ENCODE measurements at places on chromosomes 7 and 10.
A peak's percentile ranks its signal among the peaks of the same experiment; 100 is the strongest.

GRCh38 chr7:74453322-74454011 is at the start of gene GTF2IRD1:
Gene GTF2IRD1 (plus strand): TSS chr7:74453906. CDS start chr7:74508081, 54,175 bp downstream.
- peak; percentile 41 for DNase-seq

- no peak for DNase-seq
Measured at GRCh38 chr10:110171032-110171431, 36.4 kb upstream of the MXI1 start.

GRCh38 chr10:34299105-34299611 is 515.9 kb downstream of the PARD3 start:
- DNase-seq, result no peak

GRCh38 chr10:117627561-117627960 is 85.0 kb downstream of the EMX2 start:
- no peak for DNase-seq

- DNase-seq, result no peak
Measured at GRCh38 chr7:45596665-45597095, 22.5 kb downstream of the ADCY1 start.

DNA sequence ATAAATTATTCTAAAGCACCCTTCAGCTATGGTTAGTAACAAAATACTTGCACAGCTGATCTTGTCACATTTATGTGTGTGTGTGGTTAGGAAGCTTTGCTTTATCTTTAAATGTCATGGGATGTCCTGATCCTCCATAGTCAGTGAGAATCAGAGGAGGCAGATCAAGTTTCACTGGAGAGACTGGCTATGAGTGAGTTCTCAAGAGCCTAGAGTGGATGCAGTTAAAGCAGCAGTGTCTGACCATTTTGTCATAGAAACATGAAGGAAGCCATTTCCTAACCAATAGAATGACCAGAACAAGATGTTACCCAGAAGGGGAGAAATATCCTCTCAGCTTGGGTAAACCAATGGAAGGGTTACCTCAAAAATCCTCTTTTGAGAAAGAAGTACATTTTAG is 207.2 kb upstream of the DKK1 start:
- DNase-seq, result no peak

GRCh38 chr7:4281231-4281993 is 400.7 kb upstream of the FOXK1 start:
- no peak for DNase-seq

- DNase-seq, result no peak
Measured at GRCh38 chr7:104979167-104979841, 34.7 kb upstream of the KMT2E start.

- no peak for DNase-seq
Measured at GRCh38 chr10:83283151-83283550, 856.2 kb upstream of the GHITM start.

DNA sequence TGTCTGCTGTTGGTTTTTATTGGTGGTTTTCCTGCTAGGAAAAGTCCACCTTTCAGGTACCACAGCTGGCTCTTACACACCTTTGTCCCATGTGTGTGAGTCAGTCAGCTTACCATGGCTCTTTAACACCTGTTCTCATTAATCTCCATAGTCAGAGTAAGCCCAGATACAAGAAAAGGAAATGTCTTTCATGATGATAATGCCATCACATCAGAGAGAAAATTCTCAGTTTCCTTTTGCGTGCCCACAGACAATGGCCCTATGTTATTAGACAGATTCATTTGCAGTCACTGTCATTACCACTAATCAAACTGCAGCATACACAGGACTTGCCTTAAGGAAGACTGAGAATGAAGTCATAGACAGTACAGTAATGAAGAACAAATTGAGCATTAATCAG is 1583.6 kb upstream of the LRRTM3 start:
- no peak for DNase-seq

DNA sequence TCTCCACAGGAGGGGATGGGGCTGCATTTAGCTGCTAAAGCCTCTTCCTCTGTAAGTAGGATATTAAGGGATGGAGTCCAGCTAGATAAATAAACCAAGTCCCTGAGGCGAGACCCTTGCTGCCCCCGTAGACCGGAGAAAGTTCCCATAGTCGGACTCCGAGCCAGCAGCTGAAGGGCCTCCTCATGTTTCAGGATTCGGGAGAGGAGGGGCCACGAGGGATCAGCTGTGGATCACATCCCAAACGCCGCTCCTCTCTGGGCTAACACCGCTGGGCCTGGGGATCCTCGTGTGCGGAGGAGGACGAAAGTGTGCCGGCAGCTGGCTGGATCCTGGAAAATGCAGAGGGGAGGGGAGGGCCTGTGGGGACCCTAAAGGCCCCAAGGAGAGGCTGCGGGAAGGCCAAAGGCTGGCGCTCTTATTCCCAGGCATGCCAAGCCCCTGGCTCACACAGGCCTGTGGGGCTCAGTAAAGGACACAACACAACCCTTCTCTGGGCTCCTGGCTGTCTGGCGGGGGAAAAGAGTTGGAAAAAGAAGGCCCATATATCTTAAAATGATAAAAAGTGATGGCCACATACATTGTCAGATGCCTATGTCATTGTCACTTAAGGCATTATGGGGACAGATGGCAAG is 82.5 kb upstream of the TMEM72 start:
- DNase-seq, result no peak

GRCh38 chr7:139086454-139086853 is 23.1 kb downstream of the ZC3HAV1 start:
- DNase-seq, result no peak

- no peak for DNase-seq
Measured at GRCh38 chr7:31529103-31529502, 15.2 kb downstream of the ITPRID1 start.

- no peak for DNase-seq
Measured at GRCh38 chr10:21529032-21529910, 3.8 kb upstream of the SKIDA1 start.

- no peak for DNase-seq
Measured at GRCh38 chr10:61804414-61804813, 97.1 kb upstream of the ARID5B start.

DNA sequence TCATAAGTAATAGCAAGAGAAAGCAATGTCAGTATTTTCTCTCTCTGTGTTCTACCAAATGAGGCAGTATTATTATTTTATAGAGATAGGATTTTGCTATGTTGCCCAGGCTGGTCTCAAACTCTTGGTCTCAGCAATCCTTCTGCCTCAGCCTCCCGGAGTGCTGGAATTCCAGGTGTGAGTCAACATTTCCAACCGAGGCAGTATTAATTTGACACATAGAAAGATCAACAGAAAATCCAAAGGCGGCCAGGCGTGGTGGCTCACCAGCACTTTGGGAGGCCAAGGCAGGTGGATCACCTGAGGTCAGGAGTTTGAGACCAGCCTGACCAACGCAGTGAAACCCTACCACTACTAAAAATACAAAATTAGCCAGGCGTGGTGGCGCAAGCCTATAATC is 71.8 kb downstream of the SMURF1 start:
- DNase-seq, result no peak

GRCh38 chr7:139753081-139753692 is 24.6 kb downstream of the HIPK2 start:
- no peak for DNase-seq

- no peak for DNase-seq
Measured at GRCh38 chr7:55314967-55315366, 50.2 kb upstream of the LANCL2 start.

DNA sequence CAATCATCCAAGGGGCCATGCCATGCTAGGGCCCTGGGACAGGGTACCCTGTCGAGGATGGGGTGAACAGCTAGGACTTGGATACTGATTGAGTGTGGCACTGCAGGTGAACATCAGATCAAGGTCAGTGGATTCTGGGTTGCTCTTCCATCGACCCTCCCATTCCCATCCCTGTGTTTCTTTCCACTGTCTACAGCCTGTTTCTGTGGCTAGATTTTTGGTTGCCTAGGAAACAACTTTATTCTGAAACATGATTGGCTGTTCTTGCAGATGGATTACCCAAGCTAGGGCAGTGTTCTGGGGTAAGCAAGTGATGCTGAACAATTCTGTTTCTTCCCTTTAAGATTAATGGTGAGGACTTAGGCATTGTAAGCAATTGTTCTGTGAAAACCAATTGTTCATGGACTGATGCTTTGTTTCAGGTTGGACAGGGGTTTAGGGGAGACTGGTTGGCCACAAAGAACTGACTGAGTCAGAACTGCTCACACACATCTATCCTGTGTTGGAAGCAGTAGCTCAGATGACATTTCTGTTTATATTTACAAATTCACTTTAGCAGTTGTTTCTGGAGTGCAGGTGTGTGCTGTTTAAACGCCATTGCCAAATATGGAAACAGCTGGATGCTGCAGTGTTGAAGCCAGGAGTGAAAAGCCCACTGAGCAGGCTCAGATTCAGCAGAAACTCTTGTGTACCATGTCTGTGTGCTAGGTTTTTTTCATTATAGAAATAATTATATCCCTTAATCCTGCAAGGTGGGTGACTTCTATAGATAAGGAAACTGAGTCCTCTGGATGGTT is 102.3 kb upstream of the BTBD16 start:
- DNase-seq, result no peak

GRCh38 chr10:10925667-10926066 is 92.0 kb upstream of the CELF2 start:
- DNase-seq, result no peak

GRCh38 chr7:130942211-130942964 is 208.4 kb upstream of the KLF14 start:
- no peak for DNase-seq

- no peak for DNase-seq
Measured at GRCh38 chr10:784403-785088, 95.1 kb upstream of the DIP2C start.

DNA sequence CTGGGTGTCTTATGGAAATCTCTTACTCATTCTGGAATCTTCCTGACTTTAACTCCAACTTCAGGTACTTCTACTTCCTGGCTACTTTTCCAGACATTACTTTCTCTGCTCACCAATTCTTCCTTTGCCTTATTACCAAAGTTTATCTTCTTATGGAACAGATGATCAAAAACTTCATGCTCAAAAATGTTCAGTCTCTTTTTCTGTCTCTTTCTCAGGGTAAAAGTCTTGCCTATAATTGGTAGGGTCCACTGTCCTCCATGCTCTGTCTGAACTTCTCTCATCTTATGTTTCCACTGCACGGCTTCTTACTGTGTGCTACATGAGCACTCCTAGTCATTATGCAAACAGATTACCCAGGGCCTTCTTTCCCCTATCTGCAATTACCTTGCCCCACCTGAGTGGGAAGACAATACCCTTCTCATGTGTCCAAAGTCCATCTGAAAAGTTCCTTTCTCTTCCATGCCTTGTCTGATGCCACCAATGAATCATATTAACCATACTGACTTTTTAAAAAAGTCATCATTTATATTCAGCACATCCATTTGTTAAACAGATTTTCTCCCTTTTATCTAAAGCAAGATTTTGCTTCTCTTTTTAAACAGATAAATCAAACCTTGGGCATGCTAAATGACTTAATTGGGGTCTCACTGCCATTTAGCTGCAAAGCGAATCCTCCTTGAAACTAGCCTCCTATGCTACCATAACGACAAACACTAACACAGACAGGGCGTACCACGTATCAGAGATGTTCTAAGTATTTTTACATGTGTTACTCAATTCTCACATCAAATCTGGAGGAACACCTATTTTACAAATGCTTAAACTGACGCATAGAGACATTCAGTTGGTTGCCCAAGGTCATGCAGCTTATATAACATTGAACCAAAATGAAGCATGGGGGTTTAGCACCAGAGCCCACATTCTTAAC is 48.8 kb downstream of the SEMA3C start:
- no peak for DNase-seq

DNA sequence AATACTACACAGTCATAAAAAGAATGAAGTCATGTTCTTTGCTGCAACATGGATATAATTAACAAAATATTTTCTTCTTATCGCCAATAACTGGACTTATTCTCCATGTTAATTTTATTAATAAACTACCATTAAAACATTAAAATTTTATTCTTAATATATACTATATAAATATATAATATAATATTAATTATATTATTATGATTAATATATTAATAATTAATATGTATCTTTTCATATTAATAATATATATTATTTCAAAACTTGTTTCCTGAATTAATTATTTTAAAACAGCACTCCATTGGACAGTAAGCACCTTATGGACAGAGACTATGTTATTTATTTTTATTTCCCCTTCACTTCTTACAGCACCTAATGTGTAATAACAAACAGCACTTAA is 182.8 kb downstream of the ARL4A start:
- no peak for DNase-seq

DNA sequence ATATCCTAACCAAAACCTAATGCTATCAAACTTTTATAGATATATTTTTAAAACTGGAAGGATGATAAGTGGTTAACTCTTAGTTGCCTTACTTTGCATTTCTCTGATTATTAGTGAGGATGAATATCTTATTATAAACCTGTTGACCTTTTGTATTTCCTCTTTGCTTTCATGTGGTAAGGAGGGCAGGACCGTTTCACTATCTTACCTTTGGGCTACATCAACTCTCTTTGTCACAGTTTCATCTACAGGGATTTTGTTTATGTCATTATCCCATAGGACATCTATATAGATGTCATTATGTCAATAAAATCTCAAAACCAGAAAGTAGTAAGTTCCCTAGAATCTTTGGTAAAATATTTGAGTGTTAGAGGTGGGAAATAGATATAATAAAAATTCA is 219.3 kb downstream of the THSD7A start:
- no peak for DNase-seq

- peak; percentile 66 for DNase-seq
Measured at GRCh38 chr10:3239066-3239919, 66.7 kb upstream of the PITRM1 start.

DNA sequence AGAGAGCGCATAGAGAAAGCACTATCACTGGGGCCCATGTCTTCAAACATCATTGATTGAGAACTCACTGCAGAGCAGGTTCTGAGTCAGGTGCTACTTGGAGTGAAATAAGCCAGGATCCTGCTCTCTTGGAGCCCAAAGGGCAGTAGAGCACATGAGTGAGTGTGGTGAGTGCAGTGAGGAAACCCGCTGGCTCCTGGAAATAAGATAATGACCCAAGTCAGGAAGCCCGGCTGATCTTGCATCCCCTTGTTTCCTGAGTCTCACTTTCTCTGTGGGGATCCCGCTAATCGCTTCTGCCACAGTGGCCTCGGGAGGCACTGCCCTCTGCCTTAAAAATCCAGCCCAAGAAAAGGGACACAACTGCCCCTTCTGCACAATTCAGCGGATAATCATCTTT is 7.1 kb upstream of the FAM107B start:
- DNase-seq, result no peak

DNA sequence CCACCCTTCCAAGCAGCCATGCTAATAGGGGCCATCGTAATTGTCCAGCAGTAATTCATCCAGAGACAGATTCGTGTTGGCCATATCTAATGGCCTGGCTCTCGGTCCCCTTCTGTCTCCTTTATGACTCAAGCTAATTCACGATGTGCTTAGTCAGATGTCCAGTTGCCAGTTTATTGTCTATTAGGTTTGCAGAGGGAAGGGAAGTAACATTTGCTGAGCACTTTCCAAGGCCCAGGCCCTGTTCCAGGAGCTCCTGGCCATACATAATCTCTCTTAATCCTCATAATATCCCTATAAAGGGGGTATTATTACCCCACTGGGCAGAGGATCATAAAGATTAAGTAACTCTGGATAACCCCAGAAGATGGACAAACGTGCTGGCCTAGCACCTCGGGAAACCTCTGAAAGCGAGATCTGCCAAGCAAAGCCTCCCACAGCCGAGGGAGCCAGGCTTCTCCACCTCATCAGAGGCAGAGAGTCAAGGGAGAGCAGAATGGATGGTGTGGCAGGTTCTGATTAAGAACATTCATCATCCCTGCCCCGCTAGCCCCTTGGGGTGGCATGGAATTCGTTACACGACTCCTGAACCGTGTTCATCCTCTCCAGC is 153.7 kb downstream of the PLXNA4 start:
- no peak for DNase-seq

GRCh38 chr10:6953271-6953801 is 373.3 kb upstream of the PRKCQ start:
- no peak for DNase-seq

- DNase-seq, result no peak
Measured at GRCh38 chr7:39602351-39602750, 21.0 kb upstream of the RALA start.
